ENCODE measurements at places on chromosomes 11 and 22.

DNA sequence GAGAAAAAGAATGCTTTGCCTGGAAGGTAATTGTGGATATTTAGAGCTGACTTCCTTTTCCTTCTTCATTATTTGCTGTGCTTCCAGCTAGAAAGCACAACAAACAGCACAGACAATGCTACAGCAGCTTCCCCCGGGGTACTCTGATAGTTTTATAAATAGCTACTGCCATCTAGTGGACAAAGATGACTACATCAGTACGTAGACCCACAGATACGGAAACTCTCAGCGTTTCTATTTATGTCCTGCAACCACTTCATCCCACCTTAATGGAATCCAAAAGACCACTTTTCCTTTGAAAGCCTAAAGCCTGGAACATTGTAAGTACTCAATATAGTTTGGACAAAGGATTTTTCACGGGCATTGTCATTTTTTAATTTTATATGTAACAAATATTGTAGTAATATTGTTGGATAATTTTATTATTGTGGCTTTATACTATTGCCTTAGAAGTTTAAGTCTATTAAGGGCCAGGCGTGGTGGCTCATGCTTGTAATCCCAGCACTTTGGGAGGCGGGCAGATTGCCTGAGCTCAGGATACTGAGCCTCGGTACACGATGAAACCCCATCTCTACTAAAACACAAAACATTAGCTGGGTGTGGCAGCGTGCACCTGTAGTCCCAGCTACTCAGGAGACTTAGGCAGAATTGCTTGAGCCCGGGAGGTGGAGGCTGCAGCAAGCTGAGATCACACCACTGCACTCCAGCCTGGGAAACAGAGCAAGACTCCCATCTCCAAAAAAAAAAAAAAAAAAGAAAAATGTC, 7.5 kb downstream of the HSPA8 start:
- peak; percentile 63 for DNase-seq

DNA sequence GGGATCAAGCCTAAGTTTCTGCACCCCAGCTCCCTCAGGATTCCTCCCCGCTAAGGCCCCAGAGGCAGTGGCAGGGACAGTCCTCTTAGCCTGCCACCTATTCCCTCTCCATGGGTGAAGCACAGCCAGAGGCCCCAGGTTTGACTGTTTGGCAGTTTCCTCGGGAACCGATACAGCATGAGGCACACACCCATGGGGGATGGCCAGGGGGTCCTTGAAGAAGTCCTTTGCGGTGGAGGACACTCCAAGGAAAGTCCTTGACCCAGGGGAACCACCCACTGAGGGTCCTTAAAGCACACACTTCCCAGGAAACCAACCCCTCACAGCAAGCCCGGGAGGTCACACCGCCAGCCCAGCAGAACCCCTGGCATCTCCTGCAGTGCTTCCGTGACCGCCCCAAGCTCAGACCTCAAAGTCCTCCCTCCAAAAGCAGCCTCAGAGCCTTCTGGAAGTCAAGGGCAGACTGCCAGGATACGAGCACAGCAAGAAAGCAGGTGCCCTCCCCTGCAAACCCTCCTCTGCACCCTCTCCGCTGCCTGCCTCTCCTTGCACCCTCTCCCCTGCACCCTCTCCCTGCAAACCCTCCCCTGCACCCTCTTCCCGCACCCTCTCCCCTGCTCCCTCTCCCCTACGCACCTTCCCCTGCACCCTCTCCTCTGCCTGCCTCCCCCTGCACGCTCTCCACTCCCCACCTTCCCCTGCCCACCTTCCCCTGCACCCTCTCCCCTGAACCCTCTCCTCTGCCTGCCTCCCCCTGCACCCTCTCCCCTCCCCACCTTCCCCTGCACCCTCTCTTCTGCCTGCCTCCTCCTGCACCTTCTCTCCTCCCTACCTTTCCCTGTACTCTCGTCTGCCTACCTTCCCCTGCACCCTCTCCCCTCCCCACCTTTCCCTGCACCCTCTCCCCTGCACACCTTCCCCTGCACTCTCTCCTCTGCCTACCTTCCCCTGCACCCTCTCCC, 1.4 kb downstream of the SIGIRR start:
- no peak for DNase-seq

DNA sequence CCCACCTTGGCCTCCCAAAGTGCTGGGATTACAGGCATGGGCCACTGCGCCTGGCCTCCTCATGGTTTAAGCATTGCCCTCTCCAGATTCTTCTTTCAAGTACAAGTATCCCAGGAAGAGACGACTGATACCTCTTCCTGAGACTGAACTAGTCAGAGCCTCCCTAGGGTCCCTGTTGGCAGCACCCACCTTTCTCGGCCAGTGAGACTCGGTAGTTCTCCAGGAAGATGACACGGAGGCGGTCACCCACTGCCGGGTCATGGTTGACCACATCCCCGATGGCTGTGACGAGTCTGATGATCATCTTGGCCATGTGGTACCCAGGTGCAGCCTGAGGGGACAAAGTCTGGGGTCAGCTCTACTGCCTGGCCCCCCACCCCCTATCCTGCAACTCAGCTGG, 7.2 kb upstream of the RASGRP2 start:
- no peak for DNase-seq

GRCh38 chr11:62024936-62025486, 57.6 kb upstream of the FTH1 start:
- no peak for DNase-seq

DNA sequence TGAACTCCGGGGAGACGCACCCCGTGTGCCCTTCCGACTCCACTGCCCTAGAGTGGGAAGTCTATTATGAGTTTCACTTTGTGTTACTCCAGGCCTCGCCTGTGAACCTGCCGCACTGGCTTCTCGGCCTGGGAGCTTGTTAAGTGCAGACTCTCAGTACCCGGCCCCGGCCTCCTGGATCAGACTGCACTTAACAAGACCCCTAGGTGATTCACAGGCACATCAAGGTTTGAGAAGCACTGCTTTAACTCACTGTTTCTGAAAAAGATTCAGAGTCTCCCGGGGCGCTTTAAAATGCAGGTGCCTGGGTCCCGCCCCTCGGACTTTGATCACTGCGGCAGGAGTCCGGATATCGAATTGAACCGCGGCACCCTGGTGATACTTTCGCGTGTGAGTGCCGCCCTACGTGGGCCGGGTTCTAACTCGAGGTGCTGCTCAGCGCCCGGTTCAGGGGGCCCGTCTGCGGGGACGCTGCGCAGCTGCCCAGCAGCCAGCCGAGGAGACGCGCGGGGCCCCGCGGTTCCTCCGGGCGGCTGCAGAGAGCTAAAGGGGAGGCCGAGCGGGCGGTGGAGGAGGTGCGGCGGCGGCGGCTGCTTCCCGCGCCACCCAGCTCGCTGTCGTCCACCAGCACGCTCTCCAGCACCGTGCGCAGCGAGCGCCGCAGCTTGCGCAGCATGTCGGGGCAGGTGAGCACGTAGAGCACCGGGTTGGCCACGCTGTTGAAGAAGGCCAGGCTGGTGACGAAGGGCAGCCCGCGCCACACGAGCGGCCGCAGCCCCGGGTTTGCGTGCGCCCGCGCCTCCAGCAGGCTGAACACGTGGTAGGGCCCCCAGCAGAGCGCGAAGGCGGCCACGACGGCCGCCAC, 3.4 kb downstream of the PTGDR2 start:
- no peak for DNase-seq

GRCh38 chr11:45179686-45180178, 33.3 kb downstream of the PRDM11 start:
- no peak for DNase-seq

DNA sequence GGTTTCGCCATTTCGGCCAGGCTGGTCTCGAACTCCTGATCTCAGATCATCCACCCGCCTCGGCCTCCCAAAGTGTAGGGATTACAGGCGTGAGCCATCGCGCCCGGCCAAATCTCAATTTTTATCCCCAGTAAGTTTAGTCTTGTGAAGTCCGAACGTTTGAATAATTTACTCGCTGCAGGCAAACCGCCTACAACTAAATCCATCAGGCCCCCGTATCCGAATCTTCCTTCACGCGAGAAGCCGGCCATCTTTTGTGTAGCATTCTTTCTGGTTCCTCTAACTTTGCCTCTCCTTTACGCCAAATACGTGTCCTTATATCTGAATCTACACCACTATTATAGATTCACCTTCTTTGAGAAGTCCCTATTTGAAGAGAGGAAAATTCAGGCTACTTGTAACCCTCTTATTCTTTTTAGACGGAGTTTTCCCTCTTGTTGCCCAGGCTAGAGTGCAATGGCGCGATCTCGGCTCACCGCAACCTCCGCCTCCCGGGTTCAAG, 581 bp upstream of the EIF3L start:
- DNase-seq = no peak

GRCh38 chr11:83151274-83151977, 5.5 kb upstream of the PCF11 start:
- no peak for DNase-seq

DNA sequence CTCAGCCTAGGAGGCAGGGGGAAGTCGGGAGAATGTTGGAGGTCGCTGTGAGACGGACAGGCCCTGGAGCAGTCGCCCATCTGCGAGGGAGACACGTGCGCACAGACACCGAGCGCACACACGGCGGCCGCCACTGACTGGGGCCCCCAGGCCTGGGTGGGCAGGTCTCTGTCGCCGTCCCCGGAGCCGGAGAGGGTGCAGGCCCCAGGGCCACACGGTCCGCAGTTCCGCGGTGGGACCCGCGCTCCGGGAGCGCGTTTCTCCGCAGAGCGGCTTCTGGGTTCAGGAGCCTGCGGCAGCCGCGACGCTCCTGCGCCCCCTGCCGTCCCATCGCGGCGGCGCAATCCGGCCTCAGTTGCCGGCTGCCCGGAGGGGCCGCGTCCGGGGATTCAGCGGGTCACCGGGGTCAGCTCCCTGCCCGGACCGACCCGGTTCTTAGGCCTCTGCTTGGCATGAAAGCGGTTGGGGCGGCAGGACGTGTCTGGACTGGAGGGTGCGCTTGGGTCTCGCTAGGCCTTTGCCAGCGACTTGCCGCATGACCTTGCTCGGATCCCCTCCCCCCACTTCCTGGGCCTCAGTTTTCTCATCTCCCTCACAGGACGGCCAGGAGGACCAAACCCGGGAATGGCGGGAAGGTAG, 31.2 kb downstream of the PDE2A start:
- DNase-seq = peak; percentile 86

DNA sequence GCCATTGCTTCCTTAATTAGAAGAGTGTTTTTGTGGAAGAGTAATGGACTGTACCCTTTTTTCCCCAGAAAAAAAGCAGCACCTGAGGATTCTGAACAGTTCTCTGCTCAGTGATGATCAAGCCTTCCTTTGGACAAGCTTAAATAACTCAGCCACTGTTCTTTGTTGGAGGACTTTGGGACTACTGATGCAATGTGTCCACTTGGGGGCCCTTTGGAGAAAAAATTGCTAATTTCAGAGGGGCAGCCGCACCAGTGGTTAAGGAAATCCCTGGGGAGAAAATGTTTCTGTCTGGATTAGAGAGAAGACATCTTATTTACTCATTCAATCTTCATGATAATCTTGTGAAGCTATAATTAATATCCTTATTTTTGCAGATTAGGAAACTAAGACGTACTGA, 5.3 kb upstream of the KMT2A start:
- DNase-seq = no peak

DNA sequence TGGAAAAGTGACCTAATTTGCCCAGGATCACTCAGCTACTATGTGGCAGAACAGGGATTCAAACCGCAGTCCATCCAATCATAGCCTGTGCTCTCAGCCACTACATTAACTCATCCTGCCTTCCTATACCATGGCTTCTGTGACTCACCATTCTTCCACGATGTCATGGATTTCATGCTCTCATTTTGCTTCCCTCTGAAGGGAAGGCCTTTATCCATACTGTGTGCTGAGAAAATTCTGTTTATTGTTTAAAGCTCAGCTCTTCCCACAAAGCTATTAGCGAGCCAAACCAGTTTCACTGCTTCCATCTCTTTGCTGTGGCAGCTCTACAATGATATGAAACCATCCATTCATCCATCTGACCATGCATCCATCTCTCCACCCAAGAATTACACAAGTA, 289.9 kb downstream of the TENM4 start:
- no peak for DNase-seq

DNA sequence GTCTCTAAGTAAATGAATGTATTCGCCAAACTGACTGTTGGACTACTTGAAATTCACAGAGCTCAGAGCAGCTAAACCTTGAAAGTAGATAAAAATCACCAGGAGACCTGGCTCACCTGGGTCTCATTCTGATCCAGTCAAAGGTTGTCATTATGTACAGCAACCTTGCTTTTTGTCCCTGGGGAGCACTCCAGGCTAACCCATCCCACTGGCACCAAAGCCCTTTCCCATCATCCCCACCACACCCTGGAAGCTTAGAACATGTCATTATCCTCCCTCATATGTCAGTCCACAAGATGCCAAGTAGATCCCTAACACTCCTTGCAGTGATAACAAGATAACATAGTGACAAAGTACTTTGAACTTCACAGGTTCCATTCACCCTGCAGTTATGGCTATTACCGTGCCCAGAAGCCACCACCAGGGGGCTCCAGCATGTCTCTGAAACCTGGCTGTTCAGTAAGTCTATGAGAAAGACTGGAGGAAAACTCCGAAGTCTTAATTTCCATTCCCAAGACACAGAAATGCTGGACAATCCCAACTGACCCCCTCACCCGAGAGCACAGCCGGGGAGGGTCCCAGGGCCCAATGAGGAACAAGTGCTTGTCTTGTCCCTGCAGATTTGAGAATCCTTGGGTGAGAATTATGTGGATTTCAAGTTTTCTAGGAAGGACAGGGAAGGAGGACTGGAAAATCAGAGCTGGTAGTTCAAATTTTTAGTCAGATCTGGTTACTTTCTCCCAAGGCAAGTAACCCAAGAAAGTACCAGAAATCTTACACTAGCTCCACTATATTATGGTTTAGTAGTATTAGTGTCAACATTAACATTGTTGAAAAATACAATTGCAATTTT, 43.0 kb upstream of the USP47 start:
- peak; percentile 39 for DNase-seq

DNA sequence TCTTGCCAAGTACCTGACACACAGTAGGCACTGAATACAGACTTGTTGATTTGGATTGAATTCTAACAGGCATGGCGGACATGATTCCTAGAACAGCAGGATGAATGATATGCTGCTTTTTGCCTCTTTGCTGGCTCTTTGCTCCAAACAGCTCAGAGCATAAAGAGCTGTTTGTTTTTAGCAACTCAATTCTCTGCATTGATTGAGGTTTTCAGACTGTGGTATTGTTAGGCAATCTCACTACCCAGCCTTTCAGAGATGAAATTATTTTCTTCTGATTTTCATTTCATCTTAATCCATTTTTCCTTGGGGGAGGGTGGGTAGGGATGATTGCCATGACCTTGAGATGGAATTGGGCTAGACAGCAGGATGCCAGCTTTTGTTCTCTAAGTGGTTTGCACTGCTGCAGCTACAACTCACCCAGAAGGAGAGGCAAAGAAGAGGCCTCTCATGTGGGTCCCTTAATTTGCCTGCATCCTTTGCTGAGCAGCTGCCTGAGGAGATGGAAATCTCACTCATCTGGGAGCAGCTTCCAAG, 20.5 kb downstream of the COA4 start:
- no peak for DNase-seq

DNA sequence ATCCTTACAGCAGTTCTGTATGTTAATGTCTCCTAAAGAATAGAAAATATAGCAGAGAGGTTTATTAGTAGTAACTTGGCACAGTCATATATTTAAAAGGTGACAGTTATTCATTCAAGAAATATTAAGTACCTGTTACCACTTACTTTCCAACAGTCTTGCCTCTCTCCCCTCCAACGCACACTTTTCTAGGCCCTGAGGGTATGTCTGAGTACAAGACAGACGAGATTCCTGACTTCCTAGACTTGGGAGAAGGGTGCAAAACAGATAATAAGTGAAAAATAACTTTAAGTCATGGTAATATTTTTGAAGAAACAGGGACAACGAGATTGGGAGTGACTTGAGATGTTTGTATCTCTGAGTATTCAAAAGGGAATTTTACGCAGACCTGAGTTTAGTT, 1.6 kb downstream of the EIF3L start:
- no peak for DNase-seq
